ENCODE measurements at places on chromosomes 4 and X. TPM values are rescaled to one million over a fixed set of nuclear protein-coding genes. Genes with fewer than 3 reads are reported as not detected.

GRCh38 chrX:27619459-27619858, 29.3 kb downstream of the DCAF8L2 start:
- no peak for DNase-seq

RENBP gene
- not detected for total RNA-seq

GRCh38 chr4:115292320-115293092, 179.1 kb upstream of the NDST4 start:
- DNase-seq = no peak

GRCh38 chr4:67581208-67581857, 22.8 kb downstream of the STAP1 start:
- DNase-seq = no peak

DNA sequence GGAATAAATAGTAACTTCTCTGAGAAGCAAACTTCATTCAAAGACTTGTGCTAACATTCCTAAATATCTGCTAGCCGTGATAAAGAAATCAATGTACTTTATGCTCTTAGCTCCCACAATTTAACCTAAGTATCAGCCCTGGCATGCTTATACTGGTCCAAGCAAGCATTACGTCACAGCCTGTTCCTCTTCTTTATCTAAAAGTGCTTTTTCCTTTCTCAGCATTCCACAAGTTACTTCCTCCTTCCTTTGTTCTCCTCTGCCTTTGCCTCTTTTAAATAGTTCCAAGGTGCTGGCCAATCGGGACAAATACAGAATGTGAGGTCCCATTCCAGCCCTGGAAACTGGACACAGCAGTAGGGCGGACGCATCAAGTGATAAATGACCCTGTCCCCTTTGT, 249.6 kb downstream of the DHRSX start:
- DNase-seq = no peak

CLCN5 gene
- 3.0 TPM for total RNA-seq

DNA sequence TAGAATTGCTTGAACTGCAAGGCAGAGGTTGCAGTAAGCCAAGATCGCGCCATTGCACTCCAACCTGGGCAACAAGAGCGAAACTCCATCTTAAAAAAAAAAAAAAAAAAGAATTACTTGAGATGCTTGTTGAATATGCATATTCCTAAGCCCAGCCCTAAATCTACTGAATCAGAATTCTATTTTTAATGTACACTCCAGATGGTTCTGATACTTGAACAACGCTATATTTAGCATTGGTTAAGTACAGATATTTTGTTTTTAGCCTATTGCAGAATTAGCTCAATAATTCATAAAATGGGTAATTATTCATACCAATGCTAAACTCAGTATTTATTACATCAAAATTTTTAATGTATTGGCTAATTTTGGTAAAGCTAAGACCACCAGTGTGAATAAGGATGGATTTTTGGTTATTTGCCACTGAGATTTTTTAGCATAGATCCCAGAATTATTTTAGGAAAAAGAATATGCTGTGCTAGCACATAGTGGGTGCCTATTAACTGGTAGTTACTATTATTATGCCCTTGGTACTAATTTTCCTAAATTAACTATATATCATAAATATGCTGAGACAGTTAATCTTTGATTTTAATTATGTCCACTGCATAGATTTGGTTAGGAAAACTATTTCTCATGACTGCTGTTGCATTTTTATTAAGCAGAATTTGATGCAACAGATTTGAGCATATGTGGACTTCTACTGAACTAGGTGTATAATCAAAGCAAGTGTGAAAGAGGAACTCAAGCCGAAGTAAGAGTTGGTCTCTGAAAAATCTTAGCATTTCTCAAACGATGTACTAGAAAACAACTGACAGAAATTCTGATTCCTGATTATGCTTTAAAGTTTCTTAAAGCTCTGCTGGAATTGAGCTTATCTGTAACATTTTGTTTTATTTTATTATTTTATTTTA, 9.2 kb downstream of the AREG start:
- DNase-seq = no peak

PAGE2 gene
- not detected for total RNA-seq

HSFX3 gene
- total RNA-seq = not detected

DNA sequence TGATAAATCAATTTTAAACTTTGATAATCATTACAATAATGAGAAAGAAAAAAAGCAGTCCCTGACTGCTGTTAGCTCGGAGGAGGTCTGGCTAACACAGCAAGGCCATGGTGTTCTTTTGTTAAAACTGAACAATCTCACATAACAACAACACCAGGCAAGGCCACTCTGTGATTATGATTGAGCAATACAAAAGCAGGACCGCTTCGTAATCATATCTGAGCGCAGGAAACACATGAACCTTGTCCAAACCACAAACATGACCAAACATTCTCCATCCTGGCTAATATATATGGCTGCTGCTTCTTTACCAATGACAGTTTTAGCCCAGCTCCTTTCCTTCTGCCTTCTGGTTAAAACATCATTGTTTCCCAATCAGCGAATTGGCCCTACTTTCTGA, 76.8 kb upstream of the DDX53 start:
- DNase-seq = peak; percentile 12

DNA sequence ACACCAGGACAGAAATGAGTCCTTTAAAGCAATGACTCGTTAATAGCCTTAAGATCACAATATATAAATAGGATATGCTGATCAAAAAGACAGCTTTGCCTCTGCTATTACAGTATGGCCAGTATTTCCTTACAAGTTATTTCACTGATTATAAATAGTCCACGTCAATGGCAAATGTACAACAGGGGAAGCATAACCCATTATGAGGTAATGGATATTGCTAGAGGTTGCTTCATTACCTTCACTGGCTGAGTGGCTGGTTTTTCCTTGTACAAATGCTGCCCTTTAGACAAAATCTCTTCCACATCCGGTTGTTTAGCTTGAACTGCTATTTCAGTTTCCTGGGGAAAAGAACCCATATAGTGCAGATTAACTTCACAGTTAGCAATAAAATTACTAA, 764.6 kb upstream of the FTHL17 start:
- no peak for DNase-seq

GRCh38 chr4:120144041-120144440, 77.4 kb upstream of the MAD2L1 start:
- no peak for DNase-seq

DNA sequence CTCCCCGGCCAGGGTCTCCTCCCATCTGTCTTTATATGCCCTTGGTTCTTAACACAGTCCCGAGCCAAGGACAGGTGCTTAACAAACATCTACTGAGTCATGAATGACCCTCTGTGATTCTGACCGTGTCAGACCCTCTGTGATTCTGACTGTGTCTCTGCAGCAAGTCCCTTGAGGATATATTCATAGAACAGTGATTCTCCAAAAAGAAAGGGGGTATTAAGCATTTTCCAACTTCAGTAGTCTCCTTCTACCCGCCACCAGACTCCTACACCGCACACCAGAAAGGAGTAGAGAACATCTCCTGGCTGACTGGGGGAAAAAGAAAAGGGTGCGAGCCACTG, 13.6 kb downstream of the ACSL1 start:
- no peak for DNase-seq

- DNase-seq = peak; percentile 64
These were observed at the start of gene PHKA2 for GRCh38 chrX:18983666-18984380. Gene PHKA2, minus strand, starts transcription at chrX:18984114. Its CDS starts 182 bp downstream, at chrX:18983932.

DNA sequence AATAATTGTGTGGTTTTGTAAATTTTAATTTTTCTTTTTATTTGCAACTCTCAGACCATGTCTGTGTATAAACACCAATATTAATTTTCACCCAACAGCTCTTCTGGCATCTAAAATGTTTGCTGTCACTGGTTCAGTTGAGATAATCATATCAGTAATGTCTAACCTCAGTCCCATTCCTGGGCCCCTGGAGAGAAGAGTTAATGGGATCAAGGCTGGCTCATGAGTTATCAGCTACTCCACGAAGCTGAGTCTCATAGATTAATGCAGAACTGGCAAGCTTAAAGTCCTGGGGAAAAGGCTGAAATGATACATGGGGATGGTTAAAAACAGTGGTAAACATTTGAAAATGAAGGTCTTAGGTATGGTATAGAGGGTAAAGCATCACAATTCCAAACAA, 28.4 kb upstream of the TSPAN5 start:
- no peak for DNase-seq

Data from M059J (cell line).